ENCODE measurements at places on chromosomes 12 and 14.

GRCh38 chr14:55957950-55958349 lies 160.3 kb upstream of the PELI2 start:
- DNase-seq, result no peak

DNA sequence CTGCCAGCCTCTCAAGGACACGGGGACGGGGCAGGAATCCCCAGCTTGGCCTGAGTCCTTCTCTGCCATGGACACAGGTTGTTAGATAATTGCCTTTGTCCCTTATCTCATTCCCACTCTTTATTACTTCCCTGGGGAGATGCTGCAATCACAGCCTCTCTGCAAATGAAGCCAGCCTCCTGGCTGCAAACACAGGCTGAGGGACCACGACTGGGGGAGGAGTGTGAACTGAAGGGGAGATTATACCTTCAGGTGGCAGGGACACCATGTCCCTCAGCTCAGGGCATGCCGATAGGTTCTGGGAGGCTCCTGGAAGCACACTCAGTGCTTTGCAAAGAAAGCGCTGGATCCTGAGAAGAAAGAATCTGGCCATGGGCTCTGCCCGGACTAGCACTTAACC lies 16.1 kb upstream of the CHGA start:
- DNase-seq, result no peak

- no peak for DNase-seq
These were observed 63.2 kb upstream of the TMX1 start for GRCh38 chr14:51176839-51177238.

GRCh38 chr14:89331398-89331797 lies 85.6 kb downstream of the FOXN3 start:
- DNase-seq, result no peak

GRCh38 chr12:88580051-88580871 lies at the start of gene KITLG:
Gene KITLG (minus strand): TSS chr12:88580471. CDS start chr12:88580278, 193 bp downstream.
- DNase-seq, result peak; percentile 92

DNA sequence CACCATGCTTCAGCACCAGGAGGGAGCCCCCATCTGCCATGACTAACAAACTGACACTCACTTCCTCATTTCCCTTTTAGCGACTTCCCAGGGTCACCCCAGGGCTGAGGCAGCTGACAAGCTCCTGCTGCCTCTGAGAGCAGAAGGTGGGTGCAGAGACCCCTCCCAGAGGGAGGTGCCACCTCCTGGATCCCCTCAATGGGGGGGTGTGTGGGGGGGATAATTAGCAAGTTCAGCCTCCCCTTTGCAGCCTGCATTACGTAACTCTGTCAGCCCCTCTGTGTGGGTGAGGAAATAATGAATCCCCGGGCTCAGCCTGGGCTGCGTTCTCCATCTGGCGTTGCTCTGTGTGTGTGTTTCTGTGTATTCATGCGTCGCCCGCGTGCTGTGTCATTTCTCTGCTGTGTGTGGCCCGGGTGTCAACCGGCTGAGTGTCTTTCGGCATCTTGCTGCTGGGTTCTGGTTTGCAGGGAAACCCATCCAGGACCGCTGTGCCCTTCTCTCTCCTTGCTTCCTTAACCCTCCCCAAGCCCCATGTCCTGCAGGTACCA lies 28.0 kb downstream of the NOS1 start:
- no peak for DNase-seq

- DNase-seq, result no peak
These were observed 64.5 kb downstream of the CRADD start for GRCh38 chr12:93741659-93742109.

DNA sequence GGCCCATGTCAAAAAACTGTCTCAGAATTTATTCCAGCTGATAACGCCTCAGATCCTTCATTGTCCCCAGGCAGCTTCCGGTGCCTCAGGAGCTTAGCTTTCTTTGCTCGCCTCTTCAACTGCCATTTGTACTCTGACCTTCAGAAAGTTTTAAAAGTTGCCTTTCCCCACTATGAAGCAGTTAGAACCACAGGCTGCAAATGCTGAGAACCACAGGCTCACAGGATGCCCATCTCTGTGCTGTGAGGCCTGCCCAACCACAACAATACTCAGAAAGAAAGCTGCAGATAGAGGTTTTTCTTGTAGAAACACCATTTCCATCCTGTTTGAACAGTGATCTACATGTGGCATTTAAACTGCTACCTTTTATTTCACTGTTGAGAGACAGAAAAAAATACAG lies 131.1 kb downstream of the PRKCH start:
- no peak for DNase-seq

DNA sequence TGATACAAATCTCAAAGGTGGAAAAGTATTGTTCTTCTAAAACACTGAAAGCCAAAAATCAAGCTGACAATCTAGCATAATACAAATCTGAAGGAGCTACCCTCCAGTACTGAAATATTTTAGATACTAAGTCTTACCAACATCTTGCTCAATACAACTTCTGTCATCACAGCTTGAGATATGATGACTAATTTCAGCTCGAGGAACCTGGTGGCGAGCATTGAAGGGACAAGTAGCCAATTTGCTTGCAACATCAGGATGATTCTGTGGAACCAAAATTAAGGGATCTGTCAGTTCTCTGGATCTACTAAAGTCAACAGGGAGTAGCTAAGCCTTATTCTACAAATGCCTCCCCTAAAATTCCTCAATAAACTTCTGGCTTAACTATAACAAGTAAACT lies 10.4 kb downstream of the GTSF1 start:
- DNase-seq, result no peak

GRCh38 chr12:25842254-25842653 lies 116.2 kb upstream of the RASSF8 start:
- no peak for DNase-seq

DNA sequence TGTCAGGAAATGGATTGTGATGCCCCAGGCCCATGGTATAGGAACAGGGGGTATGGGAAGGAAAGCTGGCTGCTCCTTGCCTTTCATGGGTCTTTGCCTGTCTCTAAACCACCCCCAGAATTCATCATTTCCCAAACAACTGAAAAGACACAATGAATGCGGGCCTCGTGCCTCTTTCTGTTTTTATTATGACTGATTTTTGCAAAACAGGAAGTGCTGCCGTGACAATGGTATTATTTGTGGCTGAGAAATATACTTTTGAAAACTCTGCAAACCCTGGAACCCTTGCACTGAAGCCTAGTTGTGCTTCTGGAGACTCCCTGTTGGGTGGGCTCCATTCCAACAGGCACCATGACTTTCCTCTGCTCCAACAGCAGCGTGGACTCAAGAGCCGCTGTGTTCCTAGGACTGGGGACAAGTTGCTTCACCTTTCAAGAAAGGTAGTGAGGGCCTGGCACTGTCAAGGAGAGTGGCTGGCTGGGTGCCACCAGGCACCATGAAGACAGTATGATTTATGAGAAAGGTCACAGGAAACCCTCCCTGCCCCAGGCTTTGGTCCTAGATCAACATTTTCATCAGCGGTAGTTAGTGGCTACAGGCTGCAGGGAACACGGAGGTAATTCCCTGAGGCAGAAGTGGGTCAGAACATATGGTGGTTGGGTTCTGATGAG lies 4.8 kb upstream of the DGLUCY start:
- peak; percentile 12 for DNase-seq

GRCh38 chr12:116610971-116611541 lies 51.9 kb downstream of the MAP1LC3B2 start:
- no peak for DNase-seq

DNA sequence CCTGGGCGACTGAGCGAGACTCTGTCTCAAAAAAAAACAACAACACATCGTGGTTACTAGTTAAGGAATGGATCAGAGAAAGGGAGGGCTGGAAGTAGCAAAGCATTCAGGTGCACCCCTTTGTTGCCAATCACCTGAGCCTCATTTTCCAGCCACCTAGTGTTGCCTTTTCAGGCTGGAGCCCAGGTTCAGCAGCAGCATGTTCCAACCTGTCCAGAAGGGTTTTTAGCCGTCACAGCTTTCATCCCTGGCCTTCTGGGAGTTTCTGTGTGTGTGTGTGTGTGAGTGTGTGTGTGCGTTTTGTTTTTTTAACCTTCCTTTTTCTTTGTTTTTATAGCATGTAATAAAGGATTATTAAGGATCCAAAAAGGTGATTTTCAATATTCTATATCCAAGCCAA lies 121.1 kb upstream of the ATF1 start:
- DNase-seq, result no peak

GRCh38 chr12:84929501-84929900 lies 16.9 kb upstream of the SLC6A15 start:
- DNase-seq, result no peak

- DNase-seq, result no peak
These were observed 5.5 kb upstream of the SLC24A4 start for GRCh38 chr14:92317511-92317910.

DNA sequence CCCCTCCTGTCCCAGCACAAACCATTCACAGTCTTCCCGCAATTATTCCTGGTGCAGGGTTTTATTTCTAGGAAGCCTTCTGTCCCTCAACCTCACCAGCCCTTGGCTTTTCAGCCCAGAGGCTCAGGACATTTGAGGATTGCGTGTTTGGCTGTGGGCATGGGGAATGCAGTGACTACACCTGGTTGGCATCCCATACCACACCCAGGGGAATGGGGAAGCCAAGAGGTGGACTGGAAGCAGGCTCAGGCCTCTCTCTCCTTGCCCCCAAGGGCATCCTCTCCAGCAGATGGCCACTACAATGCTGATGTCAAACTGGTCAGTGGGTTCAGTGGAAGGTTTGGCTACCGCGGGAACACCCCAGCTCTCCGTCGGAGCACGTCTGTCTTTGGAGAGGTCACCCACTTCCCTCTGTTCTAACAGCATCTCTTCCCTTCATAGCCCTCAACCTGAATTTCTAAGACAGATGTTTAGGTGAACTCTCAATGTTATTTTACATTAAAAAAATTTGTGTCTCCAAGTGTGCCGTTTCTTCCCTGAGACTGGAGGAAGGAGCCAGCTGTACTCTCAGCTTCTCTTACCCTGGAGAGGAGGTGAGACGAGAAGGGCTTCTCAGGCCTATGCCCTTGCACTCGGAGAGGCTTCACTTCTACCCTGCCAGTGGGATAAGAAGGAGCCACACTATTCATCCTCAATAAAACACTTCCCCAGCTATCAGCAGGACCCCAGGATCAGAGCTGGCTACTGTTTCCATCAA lies 35.5 kb downstream of the DCAF4 start:
- DNase-seq, result no peak

DNA sequence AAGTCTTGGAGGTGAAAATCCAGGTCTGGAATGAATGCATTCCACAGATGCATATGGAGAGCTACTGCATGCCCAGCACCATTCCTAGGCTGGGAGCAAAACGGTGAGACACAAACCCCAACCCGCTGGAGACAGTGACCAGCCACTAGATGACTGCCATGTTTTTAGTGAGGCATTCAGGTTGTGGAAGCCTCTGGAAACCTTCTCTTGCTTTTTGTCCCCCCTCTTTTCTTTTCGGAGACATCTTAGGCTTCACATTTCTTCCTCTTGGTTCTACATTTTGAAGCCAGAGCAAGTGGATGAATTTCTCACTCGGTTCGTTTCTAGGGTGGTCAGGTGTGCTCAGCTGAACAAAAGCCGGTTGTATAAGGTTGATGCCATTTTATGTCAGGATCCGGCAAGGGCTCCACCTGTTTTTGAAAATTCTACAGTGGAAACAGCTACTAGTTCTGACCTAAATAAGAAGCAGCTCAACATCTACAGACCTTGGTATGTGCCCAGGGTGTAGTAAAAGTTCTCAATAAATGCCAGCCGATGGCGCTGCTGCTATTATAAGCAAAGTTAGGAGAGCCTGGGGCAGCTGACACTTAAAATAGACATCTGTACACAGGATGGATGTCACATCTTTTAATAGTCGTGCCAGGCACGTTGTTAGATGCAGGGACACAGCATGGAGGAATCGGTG lies 1.8 kb upstream of the ZNF839 start:
- DNase-seq, result peak; percentile 35

- no peak for DNase-seq
These were observed 135.8 kb downstream of the INSM2 start for GRCh38 chr14:35669782-35670181.

DNA sequence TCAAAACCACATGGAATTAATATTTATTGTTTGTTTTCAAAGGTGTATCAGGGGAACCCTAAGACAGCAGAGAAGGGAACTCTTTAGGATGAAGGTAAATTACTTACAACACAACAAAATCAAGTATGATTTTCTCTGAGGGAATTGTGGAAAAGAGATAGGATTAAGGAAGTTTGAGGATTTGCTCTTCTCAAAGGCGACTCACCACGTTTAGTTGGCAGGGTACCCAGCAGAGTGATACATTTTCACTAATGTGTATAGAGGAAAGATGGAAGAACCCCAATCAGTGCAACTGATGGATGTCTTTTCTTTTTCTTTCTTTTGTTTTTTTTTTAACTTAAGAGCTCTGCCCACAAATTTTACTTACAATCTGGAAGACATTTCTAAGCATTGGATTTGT lies 499.2 kb downstream of the CCER1 start:
- no peak for DNase-seq

GRCh38 chr12:85036234-85036707 lies at the start of the genes LRRIQ1 and TSPAN19:
Gene LRRIQ1 (plus strand): TSS chr12:85036351. CDS start chr12:85038177, 1,826 bp downstream.
Gene TSPAN19 (minus strand): TSS chr12:85036277. CDS start chr12:85029946, 6,331 bp downstream.
- peak; percentile 93 for DNase-seq

GRCh38 chr12:116508145-116509121 lies 50.7 kb upstream of the MAP1LC3B2 start:
- DNase-seq, result no peak

GRCh38 chr12:89671469-89671868 lies 37.2 kb downstream of the ATP2B1 start:
- DNase-seq, result no peak

DNA sequence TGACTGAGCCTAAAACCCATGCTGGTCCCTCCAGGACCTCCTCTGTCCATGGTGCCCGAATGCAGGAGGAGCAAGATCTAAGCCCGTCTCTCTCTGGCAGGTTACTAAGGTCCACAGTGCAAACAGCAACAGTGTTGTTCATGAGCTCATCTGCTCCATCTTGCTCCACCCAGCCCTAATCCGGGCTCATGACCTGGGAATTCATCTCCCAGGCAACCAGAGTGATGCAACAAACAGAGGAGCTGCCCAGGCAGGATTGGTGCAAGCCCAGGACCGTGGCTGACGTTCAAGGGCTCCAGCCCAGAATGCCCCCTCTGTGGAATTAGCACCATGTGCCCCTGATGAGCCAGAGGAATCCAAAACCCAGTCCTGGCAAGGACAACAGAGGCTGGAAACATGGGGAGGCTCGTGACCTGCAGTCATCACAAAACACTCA lies 29.9 kb downstream of the HSPB8 start:
- DNase-seq, result no peak

- no peak for DNase-seq
These were observed 232.6 kb downstream of the EPS8 start for GRCh38 chr12:15556411-15557102.

DNA sequence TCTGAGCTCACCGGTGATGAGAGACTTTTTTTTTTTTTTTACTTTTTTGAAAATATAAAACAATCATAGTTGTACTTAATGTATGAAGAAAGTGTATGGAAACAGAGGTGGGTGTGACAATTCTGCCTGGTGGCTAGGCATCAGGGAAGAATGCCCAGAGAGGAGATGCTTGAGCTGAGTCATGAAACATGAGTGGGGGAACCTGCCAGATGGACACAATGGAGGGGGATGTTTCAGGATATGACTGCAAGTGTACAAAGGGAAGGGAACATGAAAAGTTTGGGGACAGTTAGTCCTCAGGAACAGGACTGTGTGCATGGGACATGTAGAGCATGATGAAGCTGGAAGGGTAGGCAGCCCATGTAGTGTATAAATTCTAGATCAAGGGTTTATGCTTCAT lies 274.2 kb upstream of the E2F7 start:
- DNase-seq, result no peak

- no peak for DNase-seq
These were observed 13.5 kb downstream of the HECTD1 start for GRCh38 chr14:31194095-31194494.

Data from COR-L47 (cell line).